SW480 (cell line): ENCODE measurements at places on chromosomes 13 and 19.

- peak; percentile 37 for DNase-seq
These were observed at the start of gene SMAD9 for GRCh38 chr13:36919833-36920615. Gene SMAD9, minus strand, starts transcription at chr13:36920238. Its CDS starts 40,549 bp downstream, at chr13:36879689.

DNA sequence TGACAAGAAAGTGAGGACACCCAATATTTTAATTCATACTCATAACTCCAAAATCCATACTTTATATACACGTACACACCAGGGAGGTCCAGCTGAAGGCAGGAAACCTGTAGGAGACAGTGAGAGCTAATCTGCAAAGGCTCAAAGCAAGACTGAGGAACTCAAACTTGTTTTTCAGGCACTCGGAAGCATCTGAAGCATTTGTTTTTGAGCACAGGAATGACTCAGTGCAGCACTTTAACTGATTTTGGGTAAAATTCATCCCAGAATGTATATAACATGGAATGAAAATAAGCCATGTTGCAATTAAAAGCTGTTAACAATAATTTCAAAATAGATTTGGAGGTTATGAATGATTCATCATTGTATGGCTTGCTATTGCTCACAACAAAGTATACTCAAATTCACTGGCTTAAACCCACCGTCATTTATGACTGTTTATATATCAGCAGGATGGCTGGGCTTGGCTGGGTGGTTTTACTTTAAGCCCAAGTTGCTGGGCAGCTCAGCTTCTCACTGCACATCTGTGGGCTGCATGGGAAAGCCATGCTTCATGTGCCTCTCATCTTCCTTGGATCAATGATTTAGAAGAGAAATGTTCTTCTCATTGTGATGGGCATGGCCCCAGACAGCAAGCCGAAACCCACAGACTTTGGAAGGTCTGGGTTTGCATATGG lies 177.0 kb downstream of the RFC3 start:
- no peak for DNase-seq

- DNase-seq = peak; percentile 67
These were observed 7.0 kb downstream of the HIF3A start for GRCh38 chr19:46303691-46304397.

DNA sequence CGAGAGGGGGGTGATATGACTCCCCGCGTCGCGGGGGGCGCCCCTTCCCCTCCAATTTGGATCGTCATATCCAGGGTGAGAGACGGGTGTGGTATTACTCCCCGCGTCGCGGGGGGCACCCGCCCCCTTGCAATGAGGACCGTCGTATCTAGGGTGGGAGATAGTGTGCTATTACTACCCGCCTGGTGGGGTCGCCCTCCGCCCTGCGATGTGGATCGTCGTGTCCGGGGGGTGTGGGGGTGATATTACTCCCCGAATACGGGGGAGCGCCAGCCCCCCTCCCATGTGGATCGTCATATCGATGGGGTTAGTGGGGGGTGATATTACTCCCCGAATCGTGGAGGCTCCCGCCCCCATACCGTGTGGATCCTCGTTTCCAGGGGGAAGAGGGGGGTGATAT lies 29.2 kb upstream of the RGCC start:
- no peak for DNase-seq

GRCh38 chr13:113997845-113998751 lies 24.2 kb upstream of the C13orf46 start:
- DNase-seq = no peak
